GM19239 (cell line): ENCODE measurements at places on chromosomes 6 and 20.

GRCh38 chr6:157868835-157869234, 45.8 kb downstream of the SNX9 start:
- DNase-seq, result no peak

DNA sequence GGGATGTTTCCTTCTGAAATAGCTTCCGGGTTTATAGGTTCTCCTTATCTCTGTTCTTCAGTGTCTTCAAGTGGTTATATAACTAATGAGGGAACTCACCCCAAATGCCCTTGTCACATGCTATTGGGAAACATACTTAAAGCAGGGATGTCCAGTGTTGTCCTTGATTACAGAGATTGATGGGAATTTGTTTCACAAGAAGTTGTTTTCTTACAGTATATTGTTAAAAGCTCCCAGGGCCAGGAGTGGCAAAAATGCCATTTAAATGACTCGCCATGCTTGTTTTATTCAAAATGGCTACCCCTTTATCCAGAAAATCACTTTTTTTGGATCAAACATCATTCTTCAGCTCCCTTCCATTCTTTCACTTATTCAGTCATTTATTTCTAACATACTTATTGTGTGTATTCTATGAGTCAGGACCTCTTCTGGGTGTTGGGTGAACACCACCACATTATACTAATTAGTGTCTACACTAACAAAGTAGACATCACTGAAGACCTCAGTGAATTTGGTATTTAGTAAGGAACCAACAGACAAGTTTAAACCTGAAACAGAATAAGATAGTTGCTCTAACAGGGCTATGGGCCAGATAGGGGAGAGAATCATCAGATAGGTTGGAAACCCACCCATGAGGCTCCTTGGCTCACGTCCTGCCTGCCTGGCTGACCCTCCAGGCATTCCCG, 791.1 kb downstream of the MAFB start:
- DNase-seq, result no peak

- DNase-seq, result no peak
These were observed 33.5 kb upstream of the ADIG start for GRCh38 chr20:38547288-38548085.

GRCh38 chr6:408599-409102, 17.1 kb downstream of the IRF4 start:
- no peak for DNase-seq

DNA sequence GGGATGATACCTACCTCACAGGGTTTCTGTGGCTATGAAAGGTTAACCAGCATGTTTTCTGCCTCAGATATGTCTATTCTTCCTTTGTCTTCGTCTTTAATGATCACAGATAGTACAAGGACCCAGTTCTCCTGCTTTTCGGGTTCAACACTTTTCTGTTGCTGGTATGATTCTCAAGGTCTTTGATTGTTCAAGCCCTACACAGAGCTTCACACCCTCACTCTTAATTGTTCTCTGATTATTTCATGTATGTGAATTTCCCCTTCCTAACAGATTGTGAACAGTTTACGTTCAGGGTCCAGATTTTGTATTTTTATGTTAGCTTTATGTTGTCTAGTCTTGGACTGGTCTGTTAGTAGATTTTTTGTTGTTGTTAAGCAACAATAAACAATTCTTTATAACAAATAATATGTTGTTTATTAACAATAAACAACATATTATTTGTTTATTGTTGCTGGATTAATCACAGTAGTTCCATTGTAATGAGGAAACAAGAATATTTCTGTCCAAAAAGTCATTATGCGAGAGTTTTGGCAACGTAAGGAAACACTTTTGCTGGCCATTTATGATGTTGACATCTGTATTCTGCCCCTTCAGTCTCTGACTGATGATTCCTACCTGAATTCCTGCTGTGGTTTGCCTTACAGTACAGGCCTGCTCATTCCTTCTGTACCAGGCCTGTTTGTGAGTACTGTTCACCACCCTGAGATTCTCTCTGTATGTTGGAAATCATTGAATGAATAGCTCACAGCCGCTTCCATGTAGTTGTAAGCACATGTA, 27.2 kb upstream of the TULP4 start:
- no peak for DNase-seq
